ENCODE measurements at places on chromosomes 11 and 22. TPM values are rescaled to one million over a fixed set of nuclear protein-coding genes. Genes with fewer than 3 reads are reported as not detected.

DNA sequence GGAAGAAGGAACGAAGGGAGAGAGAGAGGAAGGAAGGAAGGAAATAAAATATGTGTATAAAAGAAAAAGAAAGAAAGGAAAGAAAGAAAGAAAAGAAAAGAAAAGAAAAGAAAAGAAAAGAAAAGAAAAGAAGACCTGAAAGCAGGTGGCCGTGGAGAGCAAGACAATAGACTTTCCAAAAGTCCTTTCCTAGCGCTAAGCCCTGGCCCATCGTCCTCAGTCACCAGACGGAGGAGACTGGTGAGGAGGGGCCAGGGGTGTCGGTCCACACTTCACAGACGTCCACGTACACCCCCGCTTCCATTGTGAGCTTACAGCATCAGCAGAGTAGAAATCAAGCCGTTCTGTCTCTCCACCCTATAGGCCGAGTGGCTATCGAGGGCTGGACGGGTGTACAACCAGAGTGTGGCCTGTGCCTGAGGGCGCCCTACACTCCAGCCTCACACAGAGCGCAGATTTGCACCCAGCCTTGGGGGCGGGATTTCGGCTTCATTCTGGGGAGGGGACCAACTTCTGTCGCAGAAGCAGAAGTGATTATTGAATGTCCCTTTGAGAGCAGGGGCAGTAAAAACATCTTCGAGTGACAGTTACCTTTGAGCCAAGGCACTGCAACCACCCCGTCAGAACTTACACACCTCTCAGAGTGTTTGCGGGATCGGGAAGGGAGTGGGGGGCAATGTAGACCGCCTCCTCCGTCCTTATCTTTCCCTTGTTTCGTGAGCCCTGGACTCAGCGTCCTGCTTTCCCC, 2.0 kb upstream of the BSX start:
- no peak for DNase-seq

GRCh38 chr11:8354622-8355415, 91.1 kb upstream of the LMO1 start:
- no peak for DNase-seq

DNA sequence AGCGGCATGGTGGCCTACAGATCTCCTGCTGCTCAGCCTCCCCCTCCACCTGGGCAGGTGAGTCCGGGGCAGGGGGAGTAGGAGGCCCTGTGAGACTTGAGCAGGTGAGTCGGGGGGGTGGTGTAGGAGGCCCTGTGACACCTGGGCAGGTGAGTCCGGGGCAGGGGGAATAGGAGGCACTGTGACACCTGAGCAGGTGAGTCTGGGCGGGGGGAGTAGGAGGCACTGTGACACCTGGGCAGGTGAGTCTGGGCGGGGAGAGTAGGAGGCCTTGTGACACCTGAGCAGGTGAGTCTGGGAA, 299.3 kb downstream of the BRD1 start:
- DNase-seq: no peak

DNA sequence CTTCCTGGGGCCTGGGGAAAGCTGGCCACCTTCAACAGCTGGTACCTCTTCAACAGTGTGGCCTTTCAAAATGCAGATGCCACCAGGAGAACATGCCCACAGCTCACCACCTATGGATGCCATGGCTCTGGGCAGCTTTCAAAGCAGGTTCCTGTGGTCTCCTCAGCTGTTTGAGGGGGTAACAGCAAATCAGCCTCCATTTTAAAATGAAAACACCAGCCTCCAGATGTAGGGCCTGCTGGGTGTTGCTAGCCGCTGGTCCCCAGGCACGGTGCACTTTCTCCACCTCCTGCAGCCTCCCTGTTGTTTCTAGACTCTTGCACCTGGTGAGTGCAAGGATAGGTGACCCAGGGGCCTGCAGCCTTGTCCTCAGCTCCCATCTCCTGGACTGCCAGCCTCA, 10.0 kb downstream of the CDPF1 start:
- no peak for DNase-seq

Gene KAT5
- total RNA-seq: 104 TPM

DNA sequence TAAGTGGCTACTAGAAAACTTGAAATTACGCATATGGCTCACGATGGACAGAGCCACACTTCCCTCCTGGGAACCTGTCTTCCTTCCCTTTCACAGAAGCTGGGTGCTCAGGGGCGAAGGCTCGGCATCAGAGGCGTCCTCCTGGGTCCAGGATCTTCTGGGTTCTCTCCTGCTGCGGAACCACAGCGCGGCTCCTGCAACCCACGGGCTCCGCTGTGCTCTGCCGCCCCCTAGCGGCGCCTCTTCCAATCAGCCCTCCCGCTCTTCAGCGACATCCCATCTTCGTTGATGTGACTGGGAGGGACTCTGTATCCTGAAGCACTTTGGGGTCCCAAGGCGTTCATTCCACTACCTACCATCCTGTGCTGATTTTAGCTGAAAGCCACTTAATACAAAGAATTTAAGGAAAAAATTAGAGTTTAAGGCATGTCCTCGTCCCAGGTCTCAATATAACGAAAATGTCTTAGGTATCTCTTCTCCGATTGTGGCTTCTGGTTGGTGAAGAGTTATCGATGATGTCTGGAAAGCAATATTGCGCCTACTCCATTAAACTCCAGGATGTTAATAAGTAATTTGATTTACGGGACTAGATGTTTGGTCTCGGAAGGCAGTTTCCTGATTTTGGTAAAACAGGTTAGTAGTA, 14.8 kb upstream of the RPS3 start:
- peak; percentile 67 for DNase-seq

Gene IFITM10
- total RNA-seq: 1.7 TPM

DNA sequence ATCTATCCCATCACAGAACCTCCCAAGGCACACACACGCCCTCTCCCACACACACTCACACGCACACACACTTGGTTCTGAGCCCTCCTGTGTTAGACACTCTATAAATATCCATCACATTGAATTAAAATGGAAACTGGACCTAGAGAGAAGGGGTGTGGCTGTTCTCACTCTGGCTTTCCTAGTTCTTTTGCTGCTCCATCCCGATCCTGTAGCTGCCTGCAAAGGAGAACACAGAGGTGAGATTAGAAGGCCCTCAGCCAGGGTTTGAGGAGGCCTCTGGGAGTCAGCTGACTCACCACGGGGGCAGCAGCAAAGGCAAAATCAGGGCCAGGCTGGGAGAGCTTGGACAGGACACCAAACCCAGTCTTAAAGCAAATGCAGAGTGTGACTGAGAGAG, 192.3 kb upstream of the CADM1 start:
- DNase-seq: no peak

Gene MS4A6E
- total RNA-seq: not detected

DNA sequence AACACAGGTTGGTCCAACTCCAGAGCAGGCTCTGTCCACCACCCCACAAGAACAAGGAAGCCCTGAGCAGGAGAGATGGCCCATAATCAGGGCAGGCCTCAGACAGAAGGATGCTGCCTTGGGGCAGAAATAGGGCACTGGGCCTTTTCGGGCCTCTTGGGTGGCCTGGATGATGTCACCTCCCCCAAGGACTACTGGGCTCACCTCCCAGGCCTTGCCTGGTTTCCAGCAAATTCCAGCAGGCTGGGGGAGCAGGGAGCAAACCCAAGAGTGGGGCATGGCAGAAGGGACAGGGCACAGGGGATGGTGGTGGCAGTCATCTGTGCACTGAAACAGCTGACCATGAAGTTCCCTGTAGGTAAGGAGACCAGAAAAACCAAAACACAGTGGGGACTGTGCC, 5.3 kb upstream of the NAA40 start:
- no peak for DNase-seq

Gene CECR2
- not detected for total RNA-seq

- no peak for DNase-seq
These were observed at the start of gene KCNA4 for GRCh38 chr11:30016588-30017363. KCNA4 (minus strand) TSS chr11:30017030; CDS start chr11:30012678, 4,352 bp downstream.

- no peak for DNase-seq
These were observed 77.1 kb upstream of the TTC12 start for GRCh38 chr11:113237261-113237660.

Gene ART1
- total RNA-seq: not detected

Gene RDX
- 19.3 TPM for total RNA-seq

DNA sequence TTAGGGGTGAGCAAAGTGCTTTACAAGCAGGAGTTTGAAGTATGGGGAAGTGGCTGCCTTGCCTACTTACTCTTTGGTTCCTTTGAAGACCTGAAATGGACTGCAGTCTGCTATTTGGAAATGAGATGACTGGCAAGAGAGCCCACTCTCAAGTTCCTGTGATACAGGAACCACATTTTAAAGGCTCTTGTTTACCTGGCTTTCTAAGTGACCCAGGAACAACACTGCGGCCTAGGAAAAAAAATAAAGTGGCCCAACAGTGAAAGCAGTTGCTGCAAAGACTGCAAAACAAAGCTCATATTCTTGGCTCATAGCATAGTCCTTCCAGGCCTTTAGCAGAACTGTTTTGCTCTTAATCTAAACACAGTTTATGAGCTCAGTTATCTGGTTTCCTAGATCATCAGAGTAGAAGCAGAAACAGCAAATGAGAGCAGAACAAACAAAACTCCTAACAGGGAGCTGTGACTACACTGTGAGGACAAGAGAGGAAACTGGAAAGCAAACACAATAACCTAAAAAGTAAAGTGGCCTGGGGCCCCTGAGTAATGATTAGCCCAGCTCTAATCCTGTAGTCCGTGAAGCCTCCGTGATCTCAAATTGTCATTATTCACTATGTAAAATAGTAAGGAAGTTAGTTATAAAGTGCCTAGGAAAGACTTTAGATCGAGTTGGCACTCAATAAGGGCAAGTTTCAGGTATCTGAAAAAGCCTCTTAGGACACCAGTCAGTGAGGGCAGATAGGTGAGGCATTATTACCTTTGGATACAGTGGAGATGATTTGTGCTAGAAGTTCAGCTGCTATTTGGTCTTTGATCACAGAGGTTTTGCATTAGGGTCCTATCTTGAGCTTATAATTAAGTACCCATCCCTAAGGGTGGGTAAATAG, 11.5 kb downstream of the CCDC117 start:
- DNase-seq: no peak

DNA sequence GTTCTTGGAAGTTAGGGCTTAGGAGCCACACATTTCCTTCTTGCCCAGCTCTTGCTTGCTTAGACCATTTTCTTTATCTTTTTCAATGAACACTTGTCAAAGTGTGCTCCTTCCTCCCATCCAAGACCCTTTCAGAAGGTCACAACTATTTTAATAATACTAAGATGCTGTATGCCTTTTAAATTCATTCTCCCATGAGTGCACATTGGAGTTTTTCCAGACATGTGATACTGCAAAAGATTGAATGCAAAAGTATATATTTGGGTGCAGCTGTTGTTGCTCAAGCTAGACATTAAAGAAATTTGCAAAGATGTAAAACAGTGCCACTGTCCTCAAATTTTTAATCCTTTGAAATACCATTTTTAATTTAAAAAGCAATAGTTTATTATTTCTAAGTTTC, 69.3 kb upstream of the TNRC6B start:
- no peak for DNase-seq

Gene MMP10
- not detected for total RNA-seq

DNA sequence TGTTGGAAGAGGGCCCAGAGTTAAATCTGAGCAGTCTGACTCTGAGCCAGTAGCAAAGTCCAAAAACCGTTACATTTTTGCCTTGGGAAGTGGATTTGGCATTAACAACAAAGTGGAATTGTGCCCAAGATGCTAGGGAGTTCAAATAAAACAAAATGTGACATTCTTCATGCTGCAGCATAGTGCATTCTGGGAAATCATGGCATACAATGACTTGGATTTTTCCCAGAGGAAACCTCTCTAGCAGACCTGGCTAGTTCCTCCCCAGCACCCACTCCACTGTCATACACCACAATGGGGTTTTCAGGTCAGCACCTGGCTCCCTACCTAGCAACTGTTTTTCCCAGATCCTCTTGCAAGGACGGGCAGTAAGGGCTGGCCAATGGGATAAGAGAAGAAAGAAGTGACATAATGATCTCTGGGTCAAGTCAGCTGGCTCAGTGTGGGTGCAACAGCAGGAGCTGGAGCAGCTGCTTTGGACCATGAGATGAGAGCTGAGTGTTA, 24.8 kb upstream of the CYB5R3 start:
- DNase-seq: no peak

DNA sequence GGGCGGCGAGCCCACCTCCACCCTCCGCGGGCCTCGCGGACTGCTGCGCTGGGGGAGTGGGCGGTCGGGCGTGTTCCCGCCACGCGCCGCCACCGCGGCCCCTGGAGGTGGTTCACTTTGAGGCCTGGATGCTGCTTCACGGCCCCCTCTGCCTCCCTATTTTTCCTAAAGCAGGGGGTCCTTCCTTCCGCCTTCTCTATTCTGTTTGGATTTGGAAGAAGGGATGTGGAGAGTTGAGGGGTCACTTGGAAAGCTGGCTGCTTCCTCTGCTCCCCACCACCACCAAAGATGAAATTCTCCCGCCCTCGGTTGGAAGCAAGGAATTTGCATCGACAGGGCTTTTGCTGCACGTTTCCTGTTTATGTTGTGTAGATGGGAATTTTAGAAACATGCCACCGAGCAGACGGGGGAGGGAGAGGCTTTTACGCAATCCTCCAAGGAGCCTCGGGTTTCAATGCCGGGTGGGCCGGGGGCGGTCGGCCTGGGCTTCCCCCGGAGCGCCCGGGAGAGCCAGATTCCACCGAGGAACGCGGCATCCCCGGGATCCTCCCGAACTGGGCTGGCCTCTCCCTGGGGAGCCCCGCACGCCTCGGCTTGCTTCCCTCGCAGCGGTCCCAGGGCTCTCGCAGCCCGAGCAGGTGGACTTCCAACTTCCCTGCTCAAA, 403 bp upstream of the SBF2 start:
- no peak for DNase-seq

Data from T-cell (primary cell).